Naive B cell (primary cell): ENCODE measurements at places on chromosomes 1 and 21. TPM values are rescaled to one million over a fixed set of nuclear protein-coding genes. Genes with fewer than 3 reads are reported as not detected.

Gene SMIM12
- polyA plus RNA-seq: 66.8 TPM

Gene AMY1C
- not detected for polyA plus RNA-seq

Gene SLFNL1
- polyA plus RNA-seq: 0.21 TPM

Gene LMOD1
- not detected for polyA plus RNA-seq

Gene RAB29
- 124 TPM for polyA plus RNA-seq

Gene CELA3B
- not detected for polyA plus RNA-seq

Gene NECTIN4
- not detected for polyA plus RNA-seq

Gene LHX4
- polyA plus RNA-seq: not detected

Gene PTPN22
- 27.3 TPM for polyA plus RNA-seq

Gene LDLRAD1
- polyA plus RNA-seq: not detected

Gene AP4B1
- polyA plus RNA-seq: 13.7 TPM

Gene TFF3
- polyA plus RNA-seq: not detected

Gene RNF186
- not detected for polyA plus RNA-seq

Gene TMPRSS15
- 3.1 TPM for polyA plus RNA-seq

Gene SH2D2A
- polyA plus RNA-seq: 0.31 TPM

Gene TNNI3K
- not detected for polyA plus RNA-seq

Gene NR1I3
- not detected for polyA plus RNA-seq

Gene ARTN
- not detected for polyA plus RNA-seq

Gene DDAH1
- polyA plus RNA-seq: 0.16 TPM

Gene ACTL8
- not detected for polyA plus RNA-seq

Gene CDCA8
- 1.0 TPM for polyA plus RNA-seq

Gene YRDC
- 33.2 TPM for polyA plus RNA-seq

Gene HIVEP3
- polyA plus RNA-seq: 1.7 TPM

Gene NFASC
- polyA plus RNA-seq: not detected

Gene SORT1
- not detected for polyA plus RNA-seq

Gene PLA2G2F
- polyA plus RNA-seq: not detected

Gene OPRD1
- polyA plus RNA-seq: 0.06 TPM
